ENCODE measurements at places on chromosomes 16 and 17.

GRCh38 chr16:52251495-52251894, 295.4 kb downstream of the TOX3 start:
- peak; percentile 20 for DNase-seq

- no peak for DNase-seq
Measured at GRCh38 chr16:5557966-5558365, 460.4 kb upstream of the EEF2KMT start.

DNA sequence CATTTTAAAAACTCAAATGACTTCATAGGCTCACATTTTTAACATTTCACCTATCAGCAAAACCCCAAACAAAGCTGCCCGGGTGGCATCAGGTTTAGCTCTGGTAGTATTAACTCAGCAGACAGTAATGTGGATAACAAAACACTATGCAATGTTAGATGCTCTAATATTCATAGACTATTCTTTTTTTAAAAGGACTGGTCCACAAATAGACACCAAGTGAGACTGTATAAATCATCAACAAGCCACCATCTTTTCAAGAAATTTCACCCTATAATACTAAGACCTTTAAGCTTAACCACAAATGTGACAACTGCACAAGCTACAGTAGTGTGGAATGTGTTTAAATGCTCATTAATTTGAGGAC, 20.2 kb downstream of the SNN start:
- no peak for DNase-seq

DNA sequence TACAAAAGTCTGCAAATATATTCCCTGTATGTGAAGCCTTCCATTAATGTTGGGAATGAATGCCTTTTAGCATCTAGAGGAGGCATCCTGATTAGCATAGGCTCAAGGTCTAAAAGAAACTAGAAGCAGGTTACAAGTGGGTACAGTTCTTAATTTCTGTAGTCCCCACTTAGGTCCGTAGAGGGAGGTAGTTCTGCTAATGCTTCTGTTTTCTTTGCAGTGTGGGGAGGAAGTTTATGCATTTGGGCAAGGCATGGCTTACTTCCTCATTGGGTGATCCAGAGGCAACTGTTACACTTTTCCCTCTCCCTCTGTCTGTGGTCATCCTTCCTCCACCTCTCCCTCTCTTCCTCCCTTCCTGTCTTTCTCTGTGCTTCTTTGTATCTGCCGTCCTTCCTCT, 108.4 kb upstream of the ZKSCAN2 start:
- no peak for DNase-seq

GRCh38 chr16:79334127-79334526, 266.4 kb downstream of the MAF start:
- no peak for DNase-seq

- no peak for DNase-seq
Measured at GRCh38 chr17:49267912-49268311, 37.3 kb upstream of the PHOSPHO1 start.

- DNase-seq, result no peak
Measured at GRCh38 chr17:65609749-65610148, 48.3 kb upstream of the AXIN2 start.

- no peak for DNase-seq
Measured at GRCh38 chr16:12311877-12312276, 335.3 kb downstream of the SNX29 start.

DNA sequence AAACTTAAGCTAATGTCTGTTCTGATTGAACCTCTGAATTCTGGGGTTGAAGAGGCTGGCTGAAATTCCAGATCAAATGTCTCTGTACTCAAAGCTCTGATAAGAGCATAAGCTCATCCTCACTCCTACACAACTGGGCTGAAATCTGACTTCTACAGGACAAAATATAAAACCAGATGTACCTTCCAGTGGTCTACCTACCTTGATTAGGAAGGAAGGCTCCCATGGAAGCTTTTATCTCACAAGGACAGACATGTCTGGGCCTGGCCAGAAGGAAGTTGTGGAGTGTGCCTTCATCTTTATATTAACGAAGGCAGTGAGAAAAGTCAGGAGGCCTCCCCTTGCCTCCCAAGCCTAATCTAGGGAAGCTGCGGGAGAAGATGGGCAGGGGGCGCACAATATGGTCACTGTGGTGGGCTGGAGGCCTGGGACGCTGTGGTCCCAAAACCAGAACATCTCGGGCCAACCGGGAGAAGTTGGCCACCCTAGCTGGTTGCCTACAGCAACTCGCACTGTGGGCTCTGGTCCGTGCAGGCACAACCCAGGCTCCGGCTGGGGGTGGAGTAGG, 55.6 kb upstream of the LRRC37A3 start:
- no peak for DNase-seq

DNA sequence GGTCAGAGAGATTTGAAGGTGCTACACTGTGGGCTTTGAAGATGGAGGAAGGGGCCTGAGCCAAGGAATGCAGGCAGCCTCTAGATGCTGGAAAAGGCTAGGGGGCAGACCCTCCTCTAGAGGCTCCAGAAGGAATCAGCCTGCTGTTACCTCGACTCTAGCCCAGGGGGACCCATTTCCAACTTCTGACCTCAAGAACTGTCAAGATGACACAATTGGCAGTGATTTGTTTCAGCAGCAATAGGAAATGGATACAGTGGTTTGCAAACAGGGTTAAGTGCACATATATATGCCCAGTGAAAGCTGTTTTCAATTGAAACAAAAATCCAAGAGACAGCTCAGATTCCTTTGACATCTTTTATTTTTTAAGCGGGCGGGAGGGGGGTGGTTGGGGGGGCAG, 3.7 kb upstream of the ZDHHC1 start:
- no peak for DNase-seq

DNA sequence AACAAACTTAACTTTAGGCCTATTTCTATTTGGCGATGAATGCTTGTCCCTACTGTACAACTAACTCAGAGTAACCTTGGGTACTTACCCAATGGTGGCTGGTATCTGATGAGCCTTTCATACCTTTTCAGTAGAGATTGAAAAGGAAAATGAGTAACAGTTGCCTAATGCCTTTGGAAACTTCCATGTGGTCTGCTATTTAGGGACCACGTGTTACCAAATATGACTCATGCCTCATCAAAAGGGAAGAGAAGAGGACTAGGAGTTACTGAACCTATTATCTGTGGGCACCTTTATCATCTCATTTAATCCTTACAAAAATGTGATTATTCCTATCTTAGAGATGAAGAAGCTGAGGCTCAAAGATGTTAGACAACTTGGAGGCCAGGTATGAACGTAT, 8.1 kb downstream of the MYOCD start:
- no peak for DNase-seq

DNA sequence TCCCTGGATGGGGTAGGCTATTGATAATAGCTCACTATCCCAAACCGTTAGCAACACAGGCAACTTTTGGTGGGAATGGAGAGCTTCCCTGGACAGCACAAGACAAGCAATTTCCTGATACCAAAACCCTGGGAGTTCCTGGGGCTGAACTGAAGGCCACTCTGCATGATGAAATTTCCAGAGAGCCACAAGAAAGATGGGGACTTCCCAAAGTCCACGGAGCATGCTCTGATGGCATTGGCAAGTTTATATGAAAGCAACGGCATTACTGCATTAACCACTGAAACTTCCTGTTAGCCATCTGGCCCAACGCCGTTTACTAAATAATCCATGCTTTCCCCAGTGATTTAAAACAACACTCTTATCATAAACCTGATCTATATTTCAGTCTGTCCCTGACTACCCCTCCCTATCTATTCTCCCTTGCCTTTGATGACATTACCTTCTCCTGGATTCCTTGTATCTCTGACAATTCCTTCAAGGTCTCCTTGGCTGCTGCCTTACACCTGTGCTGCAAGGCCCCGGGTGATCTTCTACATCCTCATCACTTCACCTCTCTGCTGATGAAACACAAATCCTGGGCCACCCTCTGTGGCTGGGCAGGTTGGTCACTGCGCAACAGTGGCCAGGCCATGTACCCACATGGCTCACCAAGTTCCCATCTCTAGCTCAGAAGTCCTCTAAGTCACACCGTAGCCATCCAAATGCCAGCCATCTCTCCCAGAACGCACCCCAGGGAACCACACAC, 108.5 kb upstream of the RCVRN start:
- DNase-seq, result no peak

DNA sequence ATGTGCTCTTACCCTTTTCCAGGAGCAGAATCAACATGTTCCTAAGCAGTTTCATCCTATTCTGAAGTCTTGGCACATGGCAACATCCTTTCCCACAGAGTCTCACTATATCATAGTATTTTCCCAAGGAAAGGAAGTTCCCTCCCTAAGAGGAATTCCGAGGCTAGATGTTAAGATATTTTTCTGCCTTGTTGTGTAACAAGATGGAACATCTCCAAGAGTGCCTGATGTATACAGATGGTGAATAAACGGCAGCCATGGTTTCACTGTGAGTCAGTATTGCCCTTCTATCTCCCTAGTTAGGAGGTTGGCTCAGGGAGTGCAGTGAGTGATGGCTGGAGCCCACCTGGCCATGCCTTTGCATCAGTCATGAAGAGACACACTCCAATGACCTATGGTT, 48.2 kb downstream of the SPACA3 start:
- no peak for DNase-seq

DNA sequence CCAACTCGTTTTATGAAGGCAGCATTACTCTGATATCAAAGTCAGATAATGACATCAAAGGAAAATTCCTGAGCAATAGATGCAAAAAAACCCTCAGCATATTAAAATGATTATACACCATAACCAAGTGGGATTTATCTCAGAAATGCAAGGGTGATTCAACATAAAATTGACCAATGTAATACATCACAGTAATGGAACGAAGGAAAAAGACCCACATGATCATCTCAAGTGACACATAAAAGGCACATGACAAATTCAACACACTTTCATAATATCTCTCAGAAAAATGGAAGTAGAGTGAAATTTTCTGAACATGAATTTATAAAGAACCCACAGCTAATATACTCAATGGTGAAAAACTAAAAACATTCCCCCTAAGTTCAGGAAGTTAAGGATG, 118.8 kb downstream of the ITFG1 start:
- DNase-seq, result no peak

- DNase-seq, result no peak
Measured at GRCh38 chr17:43040655-43041054, 15.6 kb downstream of the RND2 start.

GRCh38 chr17:14201021-14201987, 35.4 kb downstream of the CDRT15 start:
- DNase-seq, result no peak

DNA sequence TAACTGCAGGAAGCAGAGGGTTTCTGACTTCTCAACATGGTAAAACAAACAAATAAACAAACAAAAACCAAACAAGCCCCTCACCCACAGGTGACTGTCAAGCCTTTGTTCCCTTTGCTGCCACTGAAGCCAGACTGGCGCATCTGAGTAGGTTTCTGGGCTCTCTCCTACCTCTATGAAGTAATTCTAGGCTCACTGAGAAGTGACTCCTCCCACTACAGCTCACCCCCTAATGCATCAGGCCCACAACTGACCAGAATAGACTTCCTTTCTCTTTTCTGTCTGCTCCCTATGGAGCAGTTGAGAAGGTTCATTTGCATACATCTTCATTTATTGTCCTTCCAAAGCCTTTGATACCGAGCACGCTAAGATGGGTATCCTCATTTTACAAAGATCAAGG, 77.0 kb upstream of the CCL2 start:
- DNase-seq, result no peak

DNA sequence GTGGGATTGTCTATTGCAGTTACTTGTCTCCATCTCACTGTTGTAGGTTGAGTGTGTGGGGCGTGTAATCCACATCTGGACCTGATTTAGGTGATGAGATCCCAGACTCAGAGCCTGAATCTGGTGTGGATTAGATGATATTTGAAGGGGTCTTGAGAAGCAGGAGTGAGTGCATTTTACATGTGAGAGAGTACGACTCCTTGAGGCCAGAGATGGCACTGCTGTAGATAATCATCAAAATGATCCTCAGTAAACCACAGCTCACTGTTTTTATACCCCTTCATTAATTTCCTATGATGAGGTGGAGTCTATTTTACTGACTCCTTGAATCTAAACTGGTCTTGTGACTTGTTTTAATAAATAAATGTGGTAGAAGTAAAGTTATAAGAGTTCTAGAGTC, 732.5 kb downstream of the KCNJ2 start:
- no peak for DNase-seq

GRCh38 chr17:73744411-73744810, 100.2 kb upstream of the SDK2 start:
- no peak for DNase-seq

DNA sequence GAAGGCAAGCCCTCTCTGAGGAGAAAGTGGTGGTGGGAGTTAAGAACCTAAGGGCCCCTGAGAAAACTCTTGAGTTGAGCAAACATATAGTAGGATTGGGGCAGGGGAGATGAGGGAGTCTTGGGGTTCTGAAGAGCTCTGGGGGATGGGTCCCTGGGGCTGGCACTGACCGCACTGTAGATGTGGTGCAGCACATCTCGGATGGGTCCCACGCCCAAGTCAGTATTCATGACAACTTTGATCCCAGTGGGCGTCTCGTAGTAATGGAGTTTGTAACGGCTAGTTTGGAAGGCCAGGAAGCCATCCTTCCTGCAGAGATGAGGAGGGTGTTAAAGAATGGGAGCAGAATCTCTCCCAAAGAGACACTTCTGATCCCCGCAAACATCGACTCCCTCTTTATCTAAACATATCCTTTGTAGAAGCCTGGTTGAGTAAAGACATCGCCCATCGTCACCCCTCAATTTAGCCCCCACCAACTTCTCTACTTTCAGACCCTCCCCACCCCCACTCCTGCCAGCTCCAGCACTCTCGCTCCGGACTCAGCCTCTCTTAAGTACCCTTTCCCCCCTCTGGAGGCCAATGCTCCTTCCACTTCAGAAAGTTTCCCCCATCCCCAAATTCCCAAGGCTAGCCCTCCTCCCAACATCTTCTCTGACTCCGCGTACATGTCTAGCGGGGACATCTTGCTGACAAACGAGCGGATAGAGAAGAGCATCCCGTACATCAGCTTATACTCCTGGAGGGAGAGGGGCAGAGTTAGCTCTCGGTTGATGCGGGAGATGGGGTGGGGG, 710 bp downstream of the TRAPPC1 start:
- DNase-seq, result no peak

DNA sequence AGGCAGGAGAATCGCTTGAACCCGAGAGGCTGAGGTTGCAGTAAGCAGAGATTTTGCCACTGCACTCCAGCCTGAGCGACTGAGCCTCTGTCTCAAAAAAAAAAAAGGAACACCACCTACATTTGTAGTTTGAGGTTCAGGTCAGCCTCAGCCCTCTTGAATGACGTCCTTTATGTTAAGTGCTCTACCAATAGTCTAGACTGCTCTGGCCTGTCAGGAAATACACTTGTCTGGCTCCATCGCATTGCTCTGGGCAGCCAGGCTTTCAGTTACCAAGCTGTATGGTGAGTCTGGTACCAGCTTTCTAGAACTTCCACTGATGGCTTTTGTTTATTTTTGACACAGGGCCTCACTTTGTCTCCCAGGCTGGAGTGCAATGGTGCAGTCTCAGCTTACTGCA, 11.4 kb downstream of the SOCS7 start:
- no peak for DNase-seq
